LHCN-M2 (cell line): ENCODE measurements at places on chromosomes 2 and 18. TPM values are rescaled to one million over a fixed set of nuclear protein-coding genes. Genes with fewer than 3 reads are reported as not detected.

Gene MALT1
- total RNA-seq, result 19.5 and 20.5 TPM in 2 replicates

Gene CRYGC
- not detected in 2 replicates for total RNA-seq

Gene MC2R
- total RNA-seq, result not detected in 2 replicates

Gene KCNJ3
- total RNA-seq, result under 0.01 TPM in 1 of 2 replicates, not detected in the other

- DNase-seq, result no peak
Observed at GRCh38 chr2:203461746-203462145, 73.4 kb downstream of the RAPH1 start.

DNA sequence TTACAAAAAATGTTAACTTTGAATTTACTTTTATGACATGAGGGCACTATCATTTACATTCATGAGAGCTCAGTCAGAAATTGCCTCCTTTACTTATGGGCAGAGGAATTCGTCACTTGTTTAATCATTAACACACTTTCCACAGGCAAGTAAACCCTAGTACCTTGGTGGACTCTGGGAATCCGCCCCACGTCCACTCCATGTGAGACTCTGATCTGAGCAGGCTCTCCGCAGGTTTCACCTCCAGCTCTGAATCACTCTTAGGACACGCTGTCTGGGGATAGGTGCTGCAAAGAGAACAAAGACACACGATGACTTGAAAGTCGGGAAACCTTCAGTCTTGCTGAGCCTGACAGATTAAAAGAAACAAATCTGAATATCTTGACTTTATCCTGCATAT lies 73.6 kb downstream of the LPIN2 start:
- no peak for DNase-seq

GRCh38 chr18:22485808-22486244 lies 68.1 kb upstream of the CTAGE1 start:
- DNase-seq, result no peak

- no peak for DNase-seq
Observed at GRCh38 chr2:44009136-44009735, 13.4 kb upstream of the LRPPRC start.

DNA sequence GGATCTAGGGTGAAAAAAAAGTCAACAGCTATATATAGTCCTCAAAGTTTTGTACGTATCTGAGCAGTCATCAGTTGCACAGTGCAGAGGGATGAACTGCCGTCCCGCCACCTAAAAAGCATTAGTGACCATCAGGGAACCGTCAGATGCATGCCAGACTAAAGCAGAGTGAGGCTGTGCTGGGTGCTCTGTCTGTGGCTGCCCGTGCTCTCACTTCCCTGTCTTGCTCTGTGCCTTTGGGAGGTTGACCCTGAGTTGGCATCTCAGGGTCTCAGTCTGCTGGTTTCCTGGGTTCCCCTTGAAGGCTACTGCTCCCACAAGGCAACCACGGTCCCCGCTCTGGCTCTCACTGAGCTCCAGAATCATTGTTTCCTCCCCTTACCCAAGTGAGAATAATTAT lies 11.1 kb downstream of the CLUL1 start:
- no peak for DNase-seq
